ENCODE measurements at places on chromosomes 1 and 21. TPM values are rescaled to one million over a fixed set of nuclear protein-coding genes. Genes with fewer than 3 reads are reported as not detected.

The ZNF436 gene
- total RNA-seq: 52.1 TPM

The UBL4B gene
- not detected for total RNA-seq

The CDCA8 gene
- total RNA-seq: 4.4 TPM

The HSD17B7 gene
- 23.6 TPM for total RNA-seq

The CCDC27 gene
- total RNA-seq: 0.09 TPM

GRCh38 chr1:119898981-119899720 is 2.8 kb upstream of the ADAM30 start:
- no peaks in the 10 kb centered on the region for H3K36me3 ChIP-seq
- H3K4me3 ChIP-seq: no peak overlapping the region
- H3K27me3 ChIP-seq: peaks cover 3% of the 10 kb centered on the region
- no peaks in the 10 kb centered on the region for H3K4me1 ChIP-seq
- DNase-seq: no peak

DNA sequence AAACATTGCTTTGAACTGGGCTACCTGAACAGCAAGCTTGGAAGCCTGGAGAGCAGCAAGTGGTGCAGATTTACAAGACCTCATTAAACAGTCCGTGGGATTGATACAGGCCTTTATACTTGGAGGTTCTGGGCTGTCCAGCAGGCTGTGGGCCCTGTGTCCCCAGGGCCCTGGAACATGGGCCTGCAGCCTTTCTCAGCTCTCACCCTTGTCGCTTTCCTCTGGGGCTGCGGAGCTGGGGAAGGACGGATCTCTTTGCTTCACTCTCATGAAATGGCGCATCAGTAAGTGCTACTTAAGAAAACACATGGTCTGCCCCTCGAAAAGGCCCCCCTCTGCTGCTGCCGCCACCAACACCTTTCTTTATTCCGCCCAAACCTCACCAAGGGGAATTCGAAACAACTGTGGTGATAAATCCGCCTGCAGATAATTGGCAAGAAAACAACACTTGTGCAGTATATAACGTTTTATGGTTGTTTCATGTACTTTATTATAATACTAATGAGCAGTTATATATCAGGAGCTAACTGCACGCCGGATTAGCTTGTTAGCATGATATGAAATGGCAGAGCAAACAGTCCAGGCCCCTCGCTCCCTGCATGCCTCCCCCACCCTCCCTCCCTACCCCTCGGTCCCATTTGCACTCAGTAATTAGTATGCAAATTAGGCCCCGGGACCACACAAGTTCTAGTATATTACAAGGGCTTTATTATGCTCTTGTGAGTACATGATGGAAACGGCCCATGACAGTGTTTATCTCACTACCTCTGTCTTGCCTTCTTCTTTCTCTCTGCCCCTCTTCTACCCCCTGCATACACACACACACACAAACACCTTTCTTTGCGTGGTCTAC is 131.5 kb downstream of the RNF220 start:
- H3K27me3 ChIP-seq: no peaks in the 10 kb centered on the region
- H3K36me3 ChIP-seq: no peaks in the 10 kb centered on the region
- peaks cover 8% of the 10 kb centered on the region for H3K4me1 ChIP-seq
- no peak overlapping the region for H3K27ac ChIP-seq

DNA sequence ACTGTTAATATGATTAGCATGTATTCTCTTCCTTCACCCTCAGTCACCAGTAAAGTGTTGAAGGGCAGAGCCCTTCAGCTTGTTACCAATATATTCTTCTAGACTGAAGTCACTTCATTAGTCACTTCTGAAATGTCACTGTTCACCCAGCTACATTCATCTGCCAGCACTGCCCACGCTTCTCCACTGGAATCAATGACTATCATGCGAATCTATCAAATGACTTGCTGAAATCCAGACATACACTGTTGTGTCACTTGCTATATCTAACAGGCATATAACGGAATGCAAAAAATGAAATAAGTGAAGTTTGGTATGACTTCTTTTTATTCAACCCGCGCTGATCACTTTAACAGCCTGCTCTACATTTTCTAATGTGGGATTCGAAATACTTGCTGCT is 16.1 kb downstream of the FH start:
- H3K36me3 ChIP-seq: peaks cover 78% of the 10 kb centered on the region
- DNase-seq: no peak
- H3K4me1 ChIP-seq: no peaks in the 10 kb centered on the region
- no peaks in the 10 kb centered on the region for H3K27me3 ChIP-seq
- no peak overlapping the region for H3K4me3 ChIP-seq
- H3K27ac ChIP-seq: no peak overlapping the region

- no peak for DNase-seq
- H3K4me3 ChIP-seq: no peak overlapping the region
- H3K27me3 ChIP-seq: peaks cover 26% of the 10 kb centered on the region
These were observed 19.4 kb upstream of the CLIC6 start for GRCh38 chr21:34649400-34649799.

DNA sequence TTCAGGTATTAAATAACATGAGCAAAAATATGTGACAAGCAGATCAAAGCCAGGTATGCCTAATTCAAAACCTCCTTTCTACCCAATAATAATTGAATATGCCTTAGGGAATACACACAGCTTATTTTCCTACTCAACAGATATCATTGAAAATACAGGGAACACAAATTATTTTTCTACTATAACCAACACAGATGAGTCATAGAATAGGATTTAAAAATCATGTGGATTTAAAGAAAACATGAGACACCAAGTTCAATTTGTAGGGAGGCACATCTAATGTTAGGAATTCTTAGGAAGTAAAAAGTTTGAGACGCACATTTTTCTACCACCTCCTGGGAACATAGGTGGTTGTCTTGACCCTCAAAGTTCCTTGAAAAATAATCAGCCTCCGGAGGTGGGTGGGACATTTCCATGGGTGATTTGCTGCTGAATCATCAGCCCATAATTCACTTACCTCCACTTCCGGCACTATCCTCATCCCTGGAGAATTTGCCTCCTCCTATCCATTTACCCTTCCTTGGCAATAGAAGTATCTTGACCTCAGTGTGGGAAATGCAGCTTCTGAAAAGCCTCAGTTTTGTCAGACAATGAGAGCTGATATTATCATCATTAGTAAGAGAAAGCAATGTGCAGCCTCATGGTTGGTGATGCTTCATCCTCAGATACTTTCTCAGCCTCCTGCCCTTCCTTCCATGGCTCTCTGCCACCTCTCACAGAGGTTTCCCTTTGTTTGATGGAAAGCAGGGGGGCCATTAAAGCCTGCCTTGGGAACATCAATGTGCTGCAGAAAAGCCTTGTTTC is 33.5 kb upstream of the RGS4 start:
- H3K27ac ChIP-seq: no peak overlapping the region
- H3K36me3 ChIP-seq: no peaks in the 10 kb centered on the region
- H3K4me3 ChIP-seq: no peak overlapping the region
- H3K4me1 ChIP-seq: no peaks in the 10 kb centered on the region
- no peak for DNase-seq

- H3K27me3 ChIP-seq: no peaks in the 10 kb centered on the region
- H3K4me1 ChIP-seq: peaks cover 44% of the 10 kb centered on the region
- peak overlapping the region; percentile 96 for H3K27ac ChIP-seq
- H3K4me3 ChIP-seq: no peak overlapping the region
- no peaks in the 10 kb centered on the region for H3K36me3 ChIP-seq
These were observed 40.5 kb upstream of the FHAD1 start for GRCh38 chr1:15206418-15207030.

DNA sequence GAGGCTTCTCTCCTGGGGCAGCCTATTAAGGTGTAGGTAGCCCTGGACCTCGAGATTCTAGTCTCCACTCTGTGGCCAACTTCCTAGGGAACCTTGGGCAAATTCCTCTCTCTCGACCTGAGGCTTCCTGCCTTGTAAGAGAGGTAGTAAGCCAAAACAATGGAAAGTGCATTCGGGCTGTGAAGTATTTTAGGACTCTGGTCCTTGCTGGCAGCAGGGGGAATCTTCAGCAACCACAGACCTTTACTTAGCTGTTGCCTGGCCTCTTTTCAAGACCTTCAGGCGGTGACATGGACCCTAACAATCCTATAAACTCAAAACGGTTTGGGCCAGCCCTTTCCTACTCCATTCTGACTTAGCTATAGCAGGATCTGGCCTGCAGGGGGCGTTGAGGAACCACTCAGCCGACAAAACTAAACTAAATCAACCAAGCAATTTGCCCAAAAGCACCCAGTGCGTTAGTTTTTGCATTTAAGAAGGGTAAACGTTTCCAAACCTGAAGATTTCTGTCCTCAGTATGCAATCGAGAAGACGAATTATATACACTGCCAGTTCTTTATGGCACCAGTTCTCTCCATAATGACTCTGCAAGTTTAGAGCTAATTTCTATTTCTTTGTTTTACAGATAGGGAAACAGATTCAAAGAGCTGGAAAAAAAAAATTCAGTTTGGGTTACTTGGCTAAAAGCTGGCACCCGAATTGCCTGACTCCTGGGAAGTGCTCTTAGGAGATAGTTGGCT is 10.9 kb upstream of the SESN2 start:
- peak overlapping the region; percentile 71 for H3K27ac ChIP-seq
- H3K36me3 ChIP-seq: no peaks in the 10 kb centered on the region
- H3K27me3 ChIP-seq: no peaks in the 10 kb centered on the region
- H3K4me3 ChIP-seq: no peak overlapping the region

- H3K27me3 ChIP-seq: peaks cover 20% of the 10 kb centered on the region
- no peaks in the 10 kb centered on the region for H3K36me3 ChIP-seq
- peaks cover 8% of the 10 kb centered on the region for H3K4me1 ChIP-seq
- peak; percentile 39 for DNase-seq
- H3K27ac ChIP-seq: no peak within 1 kb of the TSS
- peak within 1 kb of the TSS; percentile 39 for H3K4me3 ChIP-seq
These were observed at the start of gene SHISAL2A for GRCh38 chr1:52632732-52633290. SHISAL2A (plus strand) TSS chr1:52633168; CDS start chr1:52633494, 326 bp downstream.

- H3K27me3 ChIP-seq: no peaks in the 10 kb centered on the region
- DNase-seq: no peak
- H3K4me3 ChIP-seq: no peak overlapping the region
These were observed 101.9 kb downstream of the RGS21 start for GRCh38 chr1:192418552-192419285.

DNA sequence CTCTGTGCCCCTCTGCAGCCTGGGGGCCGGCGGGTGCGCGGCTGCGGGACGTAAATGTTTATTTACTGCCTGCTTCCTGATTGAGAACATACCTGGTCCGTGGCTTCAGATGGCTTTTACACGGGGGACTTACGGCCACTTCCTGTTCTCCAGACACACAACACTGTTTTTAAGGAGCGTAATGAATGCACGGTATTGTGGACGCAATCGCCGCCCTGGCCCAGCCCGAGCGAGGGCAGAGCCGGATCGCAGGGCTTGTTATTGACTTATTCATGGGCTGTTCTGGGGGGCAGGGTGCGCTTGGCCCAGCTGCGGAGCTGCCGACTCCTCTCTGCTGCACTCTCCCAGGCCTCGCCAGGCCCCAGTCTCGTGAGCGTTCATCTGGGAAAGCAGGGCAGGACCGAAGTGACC is 52.8 kb upstream of the ACTRT2 start:
- H3K27ac ChIP-seq: no peak overlapping the region
- H3K27me3 ChIP-seq: no peaks in the 10 kb centered on the region
